Daoy (cell line): ENCODE measurements at places on chromosomes 11 and 22. TPM values are rescaled to one million over a fixed set of nuclear protein-coding genes. Genes with fewer than 3 reads are reported as not detected.
A peak's percentile ranks its signal among the peaks of the same experiment; 100 is the strongest.

- DNase-seq = no peak
Observed at GRCh38 chr11:17381156-17381555, 7.3 kb downstream of the KCNJ11 start.

DNA sequence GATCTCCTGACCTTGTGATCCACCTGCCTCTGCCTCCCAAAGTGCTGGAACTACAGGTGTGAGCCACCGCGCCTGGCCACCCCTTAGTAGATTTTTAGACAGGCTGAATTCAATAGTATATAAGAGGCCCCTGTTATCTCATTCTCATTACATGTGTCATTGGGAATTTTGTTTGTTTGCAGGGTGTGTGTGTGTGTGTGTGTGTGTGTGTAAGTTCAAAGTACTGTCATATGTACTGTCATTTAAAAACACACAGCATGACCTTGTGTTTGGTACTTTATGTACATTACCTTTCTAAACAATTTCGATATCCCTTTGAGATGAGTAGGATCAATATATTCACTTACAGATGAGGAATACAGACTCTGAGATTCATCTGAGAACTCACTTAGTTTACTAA lies 118.7 kb upstream of the TTC12 start:
- no peak for DNase-seq

DNA sequence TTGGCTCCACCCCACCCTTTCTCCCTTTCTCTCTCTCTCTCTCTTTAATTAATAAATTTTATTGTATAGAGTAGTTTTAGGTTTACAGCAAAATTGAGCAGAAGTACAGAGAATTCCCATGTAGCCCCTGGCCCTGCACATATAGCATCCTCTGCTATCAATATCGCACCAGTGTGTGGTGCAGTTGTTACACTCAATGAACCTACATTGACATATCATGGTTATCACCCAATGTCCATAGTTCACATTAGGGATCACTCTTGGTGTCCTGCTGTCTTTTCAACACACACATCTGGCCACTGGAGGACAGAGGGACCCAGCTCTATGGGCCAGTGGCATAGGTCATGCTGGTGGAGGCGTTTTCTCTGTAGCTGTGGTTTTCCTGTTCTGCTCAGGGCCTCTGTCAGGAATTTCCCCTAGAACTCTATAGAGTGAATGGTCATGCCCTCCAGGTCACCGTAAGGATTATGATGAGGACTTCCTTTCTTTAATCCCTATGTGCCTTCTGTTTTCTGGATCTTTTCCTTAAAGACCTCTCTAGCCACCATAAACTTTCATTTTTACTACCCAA lies 98.2 kb upstream of the NAV2 start:
- DNase-seq = no peak

The MRGPRX4 gene
- not detected in 2 replicates for total RNA-seq

The SHANK2 gene
- total RNA-seq = 0.06 and 0.29 TPM in 2 replicates

DNA sequence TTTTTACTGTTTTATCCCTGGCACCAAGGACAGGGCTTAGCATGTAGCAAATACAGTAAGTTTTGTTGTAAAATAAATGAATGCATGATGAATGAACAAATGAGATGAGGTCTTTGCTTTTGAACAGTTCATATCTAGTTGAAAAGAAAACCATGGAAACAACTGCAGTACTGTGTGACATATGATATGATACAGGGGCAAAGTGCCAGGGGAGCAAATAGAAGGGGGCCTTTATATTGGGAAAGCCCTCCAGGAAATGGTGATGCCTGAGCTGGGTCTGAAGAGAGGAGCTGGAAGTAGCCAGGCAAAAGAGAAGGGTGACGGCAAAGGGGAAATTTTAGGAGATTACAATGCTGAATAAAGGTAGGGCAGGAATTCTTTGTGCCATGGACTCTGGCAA lies 63.8 kb upstream of the UCP3 start:
- no peak for DNase-seq

GRCh38 chr11:95499516-95500135 lies 268.6 kb upstream of the SESN3 start:
- DNase-seq = no peak

DNA sequence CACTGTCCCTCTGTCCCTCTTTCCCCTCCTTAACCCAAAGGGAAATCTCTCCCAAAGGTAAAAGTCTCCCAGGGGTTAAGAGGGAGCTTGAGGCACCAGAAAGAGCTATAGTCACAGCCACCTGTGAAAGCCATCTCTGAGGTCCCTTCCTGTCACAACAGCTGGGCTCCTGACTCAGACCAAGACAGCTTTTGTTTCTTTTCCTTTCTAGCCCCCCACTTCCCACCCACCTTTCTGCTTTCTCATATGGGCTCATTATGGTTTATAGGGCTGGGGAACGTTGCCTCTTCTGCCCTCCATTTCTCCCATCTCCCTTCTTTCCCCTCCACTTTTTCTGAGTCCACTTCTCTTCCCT lies 19.1 kb downstream of the MIF start:
- DNase-seq = no peak

The ZBTB16 gene
- not detected in 2 replicates for total RNA-seq

- DNase-seq = no peak
Observed at GRCh38 chr11:19368726-19369375, 128.1 kb upstream of the E2F8 start.

The IGF2 gene
- 0.29 and 0.45 TPM in 2 replicates for total RNA-seq

DNA sequence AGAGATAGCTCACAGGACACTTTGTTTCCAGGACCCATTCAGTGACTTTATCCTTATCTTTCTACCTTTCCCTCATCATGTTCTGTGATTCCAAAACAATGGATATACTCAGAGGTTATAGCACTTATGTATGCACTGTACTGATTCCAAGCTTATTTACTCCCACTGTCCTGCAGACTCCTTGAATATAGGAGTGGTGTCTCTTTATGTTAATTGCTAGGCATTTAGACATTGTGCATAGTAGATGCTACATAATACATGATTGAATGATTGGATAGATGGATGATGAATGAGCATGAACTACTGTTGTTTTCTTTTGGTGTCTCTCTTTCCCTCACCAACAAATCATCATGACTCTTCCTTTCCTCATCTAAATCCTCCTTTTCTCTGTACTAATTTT lies 279.1 kb upstream of the RAG2 start:
- no peak for DNase-seq

The NOX4 gene
- 2.7 and 6.8 TPM in 2 replicates for total RNA-seq

GRCh38 chr22:33811208-33811607 lies 109.1 kb downstream of the LARGE1 start:
- no peak for DNase-seq

The OR52E8 gene
- 0.15 TPM in 1 of 2 replicates, not detected in the other for total RNA-seq

The TMEM218 gene
- 25.1 and 32.0 TPM in 2 replicates for total RNA-seq

The KRTAP5-7 gene
- total RNA-seq = not detected in 2 replicates

The SCGB2A2 gene
- total RNA-seq = not detected in 2 replicates

GRCh38 chr11:30855383-30856006 lies 269.3 kb upstream of the MPPED2 start:
- no peak for DNase-seq

The MYO7A gene
- total RNA-seq = 0.40 TPM in 1 of 2 replicates, not detected in the other

The HPX gene
- 0.06 TPM in 1 of 2 replicates, not detected in the other for total RNA-seq

DNA sequence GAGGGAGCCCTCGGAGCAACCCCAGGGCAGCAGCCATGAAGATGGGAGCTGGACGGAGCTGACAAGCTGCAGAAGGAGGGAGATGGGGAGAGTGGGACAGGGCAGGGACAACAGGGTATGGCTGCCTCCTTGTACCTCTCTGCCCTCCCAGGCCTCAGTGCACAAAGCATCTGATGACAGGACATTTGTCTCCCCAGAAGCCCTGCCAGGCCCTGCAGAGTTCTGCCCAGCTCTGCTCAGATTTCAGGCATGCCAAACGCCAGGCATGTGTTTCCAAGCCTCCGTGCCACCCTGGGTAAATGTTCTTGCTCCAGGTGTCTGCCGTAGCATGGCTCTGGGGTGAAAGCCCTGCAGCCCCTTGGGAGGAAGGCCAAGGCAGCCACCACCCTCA lies 1.1 kb upstream of the IFITM10 start:
- DNase-seq = no peak

The MIOX gene
- not detected in 2 replicates for total RNA-seq

DNA sequence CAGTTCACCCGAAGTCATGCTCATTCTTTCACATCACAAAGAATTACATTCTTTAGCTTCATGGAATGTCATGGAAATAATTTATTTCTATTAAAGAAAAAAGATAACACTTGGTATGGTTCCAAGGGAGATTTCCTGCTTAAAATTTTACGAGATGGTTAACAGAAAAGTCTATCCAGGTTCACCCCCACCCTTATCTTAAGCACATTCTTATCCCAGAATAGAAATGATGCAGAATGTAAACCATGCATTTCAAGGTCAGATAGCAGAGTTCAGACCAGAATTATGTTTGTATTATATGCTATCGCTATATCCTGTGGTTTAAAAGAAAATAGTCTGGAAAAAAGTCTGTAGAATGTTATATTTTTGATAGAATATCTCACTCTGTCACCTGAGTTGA lies 58.7 kb downstream of the GAS2 start:
- no peak for DNase-seq

- peak; percentile 71 for DNase-seq
Observed at GRCh38 chr22:31084811-31085492, 3.8 kb downstream of the SMTN start.

- no peak for DNase-seq
Observed at GRCh38 chr11:34633990-34634693, 13.2 kb downstream of the EHF start.

DNA sequence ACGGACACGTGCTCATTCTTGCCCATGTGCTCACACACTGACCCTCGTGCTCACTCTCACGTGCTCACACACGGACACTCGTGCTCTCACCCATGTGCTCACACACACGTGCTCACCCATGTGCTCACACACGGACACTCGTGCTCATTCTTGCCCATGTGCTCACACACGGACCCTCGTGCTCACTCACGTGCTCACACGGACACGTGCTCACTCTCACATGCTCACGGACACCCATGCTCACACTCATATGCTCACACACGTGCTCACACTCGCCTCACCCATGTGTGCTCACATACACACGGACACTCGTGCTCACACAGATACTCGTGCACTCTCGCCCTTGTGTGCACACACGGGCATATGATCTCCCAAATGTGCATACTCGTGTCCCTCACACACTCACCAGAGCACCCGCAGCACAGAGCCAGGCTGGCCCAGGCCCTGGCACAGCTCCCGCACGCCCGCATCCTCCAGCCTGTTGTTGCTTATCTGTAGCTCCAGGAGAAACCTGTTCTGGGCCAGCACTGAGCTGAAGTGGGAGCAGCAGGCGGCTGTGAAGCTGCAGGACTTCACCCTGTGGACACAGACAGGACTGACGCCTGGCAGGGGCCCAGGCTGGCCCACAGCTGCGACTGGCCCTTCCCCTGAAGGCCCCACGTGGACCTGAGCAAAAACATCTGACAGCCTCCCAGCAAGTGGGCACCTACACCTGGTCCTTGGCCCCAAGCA lies 9.3 kb downstream of the RNH1 start:
- no peak for DNase-seq

DNA sequence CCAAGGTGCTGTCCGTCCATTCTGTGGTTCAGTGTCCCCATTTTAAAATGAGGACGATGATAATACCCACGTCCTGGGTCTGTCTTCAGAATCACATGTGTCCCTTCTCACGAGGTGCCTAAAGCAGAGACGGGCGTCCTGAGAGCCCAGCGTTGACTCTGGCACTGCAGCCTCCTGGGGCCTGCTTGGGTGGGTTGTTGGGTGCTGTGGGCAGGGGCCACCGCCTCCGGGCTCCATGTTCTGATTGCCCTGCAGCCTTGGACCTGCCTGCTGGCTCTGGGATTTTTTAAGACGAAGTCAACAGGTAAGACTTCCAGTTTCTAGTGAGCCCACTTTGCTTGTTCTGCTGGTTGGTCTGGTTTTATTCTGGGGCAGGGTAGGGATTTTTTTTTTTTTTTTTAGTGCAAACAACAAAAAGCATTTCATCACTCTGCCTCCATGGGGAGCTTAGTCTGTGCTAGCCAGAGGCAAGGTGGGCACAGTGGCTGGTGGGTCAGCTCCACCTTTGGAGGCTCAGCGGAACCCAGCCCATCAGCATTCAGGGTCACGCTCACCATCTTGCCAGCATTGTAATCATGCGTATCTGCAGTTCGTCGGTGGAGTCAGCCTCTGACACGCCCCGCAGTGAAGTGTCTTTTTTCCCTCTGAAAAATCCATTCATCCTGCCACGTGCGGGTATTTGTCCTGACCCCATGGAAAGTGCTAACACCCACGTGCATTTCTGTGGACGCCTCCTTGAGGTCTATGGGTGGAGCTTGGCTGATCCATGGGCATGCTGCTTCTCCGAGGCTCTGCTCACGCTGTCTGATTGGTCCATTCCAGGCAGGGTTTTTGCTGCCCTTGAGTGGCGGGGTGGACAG lies 28.3 kb downstream of the NADSYN1 start:
- no peak for DNase-seq

GRCh38 chr11:128906185-128907050 lies 15.3 kb downstream of the KCNJ5 start:
- no peak for DNase-seq
